ENCODE measurements at places on chromosomes 1 and 21. TPM values are rescaled to one million over a fixed set of nuclear protein-coding genes. Genes with fewer than 3 reads are reported as not detected.

DNA sequence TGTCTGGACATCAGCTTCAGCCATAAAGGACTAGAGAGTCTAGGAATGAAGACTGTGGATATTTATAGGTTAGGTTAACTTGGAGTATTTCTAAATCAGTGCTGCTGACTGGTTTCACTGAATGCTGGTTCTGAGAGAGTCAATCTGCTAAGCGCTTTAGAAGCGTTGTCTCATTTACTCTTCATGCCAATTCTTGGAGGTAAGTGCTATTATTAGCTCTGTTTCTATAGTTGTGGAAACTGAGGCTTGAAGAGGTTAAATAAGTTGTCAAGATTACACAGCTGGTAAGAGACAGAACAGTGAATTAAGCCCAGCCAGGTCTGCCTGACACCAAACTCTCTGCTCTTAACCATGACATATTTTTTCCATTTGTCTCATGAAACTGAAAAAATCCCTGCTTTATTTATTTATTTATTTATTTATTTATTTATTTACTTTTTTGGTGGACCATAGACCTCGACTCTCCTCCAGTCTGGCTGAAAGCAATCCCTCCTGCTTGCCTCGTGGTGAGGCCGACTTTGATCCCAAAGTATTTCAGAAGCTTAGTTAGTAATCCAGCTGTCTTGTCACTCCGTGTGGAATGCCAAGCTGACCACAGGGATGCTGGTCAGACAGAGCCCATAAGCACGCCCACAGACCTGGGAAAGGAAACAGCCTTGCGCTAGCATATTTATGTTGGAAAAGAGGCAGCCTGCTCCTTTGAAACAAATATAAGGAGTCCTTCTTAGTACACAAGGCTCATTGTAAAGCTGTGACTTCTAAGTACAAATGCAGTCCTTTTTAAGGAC lies 16.9 kb downstream of the NTMT2 start:
- H3K4me1 ChIP-seq, result no peaks in the 10 kb centered on the region
- no peaks in the 10 kb centered on the region for H3K36me3 ChIP-seq
- no peaks in the 10 kb centered on the region for H3K27me3 ChIP-seq

DNA sequence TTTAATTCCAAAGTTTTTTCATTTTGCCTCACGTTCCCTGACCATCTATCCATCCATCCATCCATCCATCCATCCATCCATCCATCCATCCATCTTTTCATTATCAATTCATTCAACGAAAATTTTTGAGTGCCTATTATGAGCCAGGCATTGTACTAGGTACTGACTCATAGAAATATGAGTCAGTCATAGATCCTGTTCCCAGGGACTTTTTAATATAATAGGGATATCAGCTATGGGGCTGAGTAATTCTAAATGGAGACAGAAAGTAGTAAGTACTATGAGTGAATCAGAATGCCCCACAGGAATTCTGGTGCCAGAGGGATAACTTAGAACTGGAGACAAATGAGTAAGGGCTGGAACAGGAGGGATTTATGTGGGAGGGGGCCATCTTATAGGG lies 49.8 kb upstream of the GNG12 start:
- no peak overlapping the region for H3K4me3 ChIP-seq
- H3K27ac ChIP-seq, result no peak overlapping the region
- no peak for DNase-seq
- no peaks in the 10 kb centered on the region for H3K36me3 ChIP-seq
- no peaks in the 10 kb centered on the region for H3K4me1 ChIP-seq

DNA sequence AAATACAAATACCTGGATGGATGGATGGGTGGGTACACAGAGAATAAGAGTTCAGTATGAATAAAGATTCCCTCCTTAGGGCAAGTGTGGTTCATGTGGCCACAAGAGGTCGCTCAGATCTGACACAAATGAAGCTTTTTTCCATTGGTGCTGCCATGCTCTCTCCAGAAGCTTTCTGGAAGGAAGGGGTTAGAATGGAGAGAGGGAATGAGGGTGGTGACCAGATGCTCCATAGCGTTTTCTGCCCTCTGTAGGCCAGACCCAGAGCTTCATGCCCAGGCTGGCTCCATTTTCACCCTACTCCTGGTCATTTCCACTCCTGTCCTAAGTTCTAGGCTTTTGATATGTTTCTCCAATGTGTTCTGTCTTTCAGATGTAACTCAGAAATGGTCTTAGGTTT lies 3.3 kb upstream of the FCRL6 start:
- peaks cover 1% of the 10 kb centered on the region for H3K27me3 ChIP-seq
- H3K36me3 ChIP-seq, result no peaks in the 10 kb centered on the region
- peak; percentile 73 for DNase-seq
- no peak overlapping the region for H3K27ac ChIP-seq

DNA sequence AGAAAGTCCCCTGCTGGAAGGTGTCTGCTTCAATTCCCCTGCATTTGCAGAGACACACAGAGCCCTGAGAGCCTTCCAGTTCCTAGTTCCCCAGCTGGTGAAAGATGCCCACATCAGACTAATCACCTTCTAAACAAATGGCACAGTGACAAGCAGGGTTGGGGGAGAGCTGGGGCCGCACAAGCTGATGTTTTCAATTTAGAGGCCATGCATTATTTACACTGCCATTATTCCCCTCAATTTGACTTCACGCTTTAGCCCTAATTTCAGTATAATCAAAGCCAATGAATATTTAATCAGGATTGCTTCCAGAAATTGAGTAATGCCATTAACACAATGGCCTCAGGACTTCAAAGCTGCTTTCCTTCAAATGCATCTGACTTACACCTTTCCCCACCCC lies 81.5 kb downstream of the BEND5 start:
- H3K27me3 ChIP-seq, result no peaks in the 10 kb centered on the region
- H3K4me3 ChIP-seq, result no peak overlapping the region
- no peak for DNase-seq

DNA sequence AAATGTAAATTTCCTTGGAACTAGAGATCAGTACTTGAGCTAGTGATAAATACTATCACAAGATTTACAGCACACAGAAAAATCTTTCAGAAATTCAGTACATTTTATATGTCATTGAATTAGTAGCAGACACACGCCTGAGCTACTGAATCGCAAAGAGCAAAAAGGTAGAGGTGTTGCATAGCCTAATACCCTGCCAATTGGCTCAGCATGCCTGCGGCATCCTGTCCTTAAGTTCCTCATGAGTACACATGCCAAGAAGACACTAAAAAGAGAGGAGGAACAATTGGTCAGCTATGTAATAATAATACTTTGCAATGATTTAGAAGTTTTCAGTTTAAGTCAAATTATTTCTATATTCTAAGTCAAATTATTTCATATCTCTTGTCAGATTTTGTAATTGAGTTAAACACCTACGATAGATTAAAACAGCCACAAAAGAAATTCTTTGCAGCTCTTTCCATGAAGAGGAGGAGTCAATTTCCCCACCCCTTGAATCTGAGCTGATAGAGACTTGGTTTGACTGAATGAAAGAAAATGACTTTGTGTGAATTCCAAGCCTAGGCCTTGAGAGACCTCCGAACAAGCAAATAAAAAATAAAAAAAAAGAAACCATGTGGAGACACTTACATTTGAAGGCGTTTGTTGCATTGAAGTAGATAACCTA lies 36.2 kb upstream of the PKN2 start:
- DNase-seq, result no peak
- H3K4me3 ChIP-seq, result no peak overlapping the region
- H3K36me3 ChIP-seq, result no peaks in the 10 kb centered on the region
- no peaks in the 10 kb centered on the region for H3K4me1 ChIP-seq

DNA sequence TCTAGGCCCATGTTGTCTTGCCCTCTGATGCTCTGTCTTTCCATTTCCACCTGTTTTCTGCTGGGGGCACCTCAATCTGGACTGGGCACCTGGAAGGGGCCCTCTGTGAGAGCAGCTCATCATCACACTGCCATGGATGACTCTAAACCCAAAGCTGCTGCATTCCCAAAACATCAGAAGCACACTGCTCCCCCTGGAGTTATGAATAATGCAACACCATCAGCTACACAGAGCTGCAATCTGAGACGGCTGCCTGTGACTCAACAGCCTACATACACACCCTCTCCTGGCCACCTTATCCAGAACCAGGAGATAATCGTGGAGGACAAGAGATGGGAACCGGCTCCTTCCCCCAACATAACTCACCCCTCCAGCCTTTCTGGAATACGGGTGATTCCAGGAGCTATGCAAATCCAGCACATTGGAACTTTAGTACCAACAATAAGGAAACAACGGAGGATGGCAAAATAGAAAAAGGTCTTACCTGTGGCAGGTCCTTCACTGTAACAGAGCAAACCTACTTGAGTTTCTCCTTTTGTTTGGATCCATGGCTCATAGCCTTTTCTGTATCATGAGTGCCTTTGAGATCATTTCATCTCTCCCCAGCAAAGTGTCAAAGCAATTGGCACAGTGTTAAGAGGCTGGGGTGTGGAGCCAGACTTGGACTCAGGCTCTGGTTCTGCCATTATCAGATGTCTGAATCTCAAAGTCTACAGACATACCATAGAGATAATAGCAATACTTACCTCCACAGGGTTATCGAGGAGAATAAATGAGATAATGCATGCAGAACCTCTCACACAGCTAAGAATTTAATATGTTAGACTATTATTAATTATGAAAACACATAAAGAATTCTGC lies 29.3 kb downstream of the AK2 start:
- no peaks in the 10 kb centered on the region for H3K27me3 ChIP-seq
- no peaks in the 10 kb centered on the region for H3K36me3 ChIP-seq
- H3K4me3 ChIP-seq, result no peak overlapping the region
- peaks cover 3% of the 10 kb centered on the region for H3K4me1 ChIP-seq
- no peak for DNase-seq
- peak overlapping the region; percentile 32 for H3K27ac ChIP-seq

DNA sequence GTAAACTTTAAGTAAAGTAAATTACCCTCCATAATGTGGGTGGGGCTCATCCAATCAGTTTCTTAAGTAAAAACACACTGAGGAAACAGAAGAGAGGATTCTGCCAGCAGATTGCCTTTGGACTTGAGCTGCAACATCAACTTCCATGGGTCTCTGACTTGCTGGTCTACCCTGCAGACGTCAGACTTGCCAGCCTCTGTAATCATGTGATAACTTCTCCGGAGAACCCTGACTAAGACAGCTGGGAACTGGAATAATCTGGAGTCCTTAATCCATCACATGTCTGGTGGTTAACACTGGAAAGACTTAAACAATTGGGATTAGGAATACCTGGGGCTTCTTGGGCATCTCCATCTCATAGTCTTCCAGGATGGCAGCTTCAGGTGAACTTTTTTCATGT lies 13.2 kb upstream of the CEP350 start:
- H3K27ac ChIP-seq, result no peak overlapping the region
- DNase-seq, result no peak
- no peaks in the 10 kb centered on the region for H3K36me3 ChIP-seq
- H3K4me1 ChIP-seq, result no peaks in the 10 kb centered on the region
- no peak overlapping the region for H3K4me3 ChIP-seq

DNA sequence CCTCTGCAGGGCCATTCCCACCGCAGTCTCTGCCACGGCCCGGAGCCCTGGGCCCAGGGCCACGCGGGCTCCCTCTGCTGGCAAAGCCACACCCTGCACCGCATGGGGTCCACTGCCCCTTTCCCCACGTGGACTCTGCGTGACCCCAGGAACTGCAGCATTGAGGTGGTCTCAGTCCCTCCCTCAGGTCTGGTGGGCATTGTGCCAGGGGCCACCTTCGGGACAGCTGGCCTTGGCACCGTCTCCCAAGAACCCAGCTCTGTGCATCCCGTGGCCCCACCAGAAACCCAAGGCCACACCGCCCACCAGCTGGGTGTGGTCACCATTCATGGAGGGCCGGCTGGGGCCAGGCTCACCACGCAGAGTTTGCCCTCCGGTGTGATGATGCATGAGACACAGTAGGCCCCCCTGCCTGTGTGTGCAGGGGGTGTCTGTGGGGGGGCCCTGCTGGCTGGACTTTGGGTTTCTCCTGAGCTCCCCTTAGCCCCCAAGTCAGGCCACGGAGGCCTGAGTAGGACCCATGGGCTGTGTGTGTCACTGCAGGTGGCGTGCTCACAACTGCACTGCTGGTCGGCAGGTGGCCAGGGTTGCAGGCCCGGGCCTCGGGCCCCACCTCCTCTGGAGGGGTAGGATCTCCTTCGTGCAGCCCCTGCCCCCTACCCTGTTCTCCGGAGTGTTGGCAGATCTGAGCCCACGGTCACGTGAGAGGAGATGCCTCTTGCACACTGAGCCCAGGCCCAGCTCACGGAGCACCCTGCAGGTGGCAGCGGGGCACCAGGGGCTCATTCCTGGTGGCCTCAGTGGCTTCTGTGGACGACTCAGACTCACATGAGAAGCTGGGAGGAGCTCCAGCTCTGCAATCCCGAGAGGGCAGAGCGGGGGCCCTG lies 5.8 kb downstream of the VWA1 start:
- H3K4me3 ChIP-seq, result no peak overlapping the region
- H3K4me1 ChIP-seq, result peaks cover 16% of the 10 kb centered on the region
- no peaks in the 10 kb centered on the region for H3K36me3 ChIP-seq
- H3K27me3 ChIP-seq, result peaks cover 1% of the 10 kb centered on the region

DNA sequence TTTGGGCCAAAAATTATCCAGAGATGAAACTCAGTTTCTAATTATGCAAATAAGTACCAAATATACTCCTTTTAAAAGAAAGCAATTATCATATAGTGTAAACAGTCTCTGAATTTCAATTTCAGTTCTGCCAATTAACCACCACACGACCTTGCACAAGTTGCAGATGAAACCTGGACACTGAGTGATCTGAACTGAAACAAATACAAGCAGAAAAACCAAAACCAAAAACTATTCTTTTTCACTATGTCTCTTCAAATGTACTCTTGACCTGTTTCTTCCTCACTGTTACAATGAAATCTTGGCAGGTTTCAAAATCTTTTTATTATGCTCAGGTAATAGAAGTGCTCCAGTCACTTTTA lies 79.2 kb downstream of the TYW3 start:
- no peak for DNase-seq
- no peaks in the 10 kb centered on the region for H3K36me3 ChIP-seq
- no peak overlapping the region for H3K27ac ChIP-seq
- no peaks in the 10 kb centered on the region for H3K27me3 ChIP-seq
- no peaks in the 10 kb centered on the region for H3K4me1 ChIP-seq
- H3K4me3 ChIP-seq, result no peak overlapping the region

- no peak overlapping the region for H3K27ac ChIP-seq
- H3K4me3 ChIP-seq, result no peak overlapping the region
- DNase-seq, result no peak
- H3K27me3 ChIP-seq, result no peaks in the 10 kb centered on the region
- H3K36me3 ChIP-seq, result no peaks in the 10 kb centered on the region
These were observed 16.7 kb downstream of the FRRS1 start for GRCh38 chr1:99749504-99750347.

The KRTAP13-2 gene
- 2.3 TPM for total RNA-seq

The HLX gene
- 1.7 TPM for total RNA-seq

The BOLA1 gene
- total RNA-seq, result 12.8 TPM

The AVPR1B gene
- total RNA-seq, result 0.89 TPM

The NR5A2 gene
- 45.5 TPM for total RNA-seq

The PEAR1 gene
- 2.5 TPM for total RNA-seq

The KLF17 gene
- total RNA-seq, result not detected

The USP24 gene
- total RNA-seq, result 31.8 TPM

The CFHR2 gene
- not detected for total RNA-seq

The CCDC27 gene
- total RNA-seq, result not detected
